ENCODE measurements at places on chromosomes 5 and 9.
A peak's percentile ranks its signal among the peaks of the same experiment; 100 is the strongest.

DNA sequence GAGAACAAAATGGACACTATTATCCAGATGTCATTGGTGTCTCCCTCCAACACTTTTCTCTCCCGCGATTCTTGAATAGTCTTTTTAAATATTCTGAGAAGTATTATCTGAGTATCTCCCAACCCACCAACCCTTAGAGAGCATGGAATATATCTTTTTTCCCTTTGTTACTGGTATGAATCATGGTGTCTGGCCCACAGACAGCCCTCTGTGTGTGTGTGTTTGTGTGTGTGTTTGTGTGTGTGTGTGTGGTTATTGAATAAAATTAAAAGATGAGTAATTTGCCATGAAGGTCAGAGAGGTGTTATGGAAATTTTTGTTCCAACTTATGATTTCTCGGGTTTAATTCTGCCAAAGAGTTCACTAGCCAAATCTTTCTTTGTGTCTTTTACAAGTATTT, 47.7 kb downstream of the CAMK4 start:
- DNase-seq = no peak

DNA sequence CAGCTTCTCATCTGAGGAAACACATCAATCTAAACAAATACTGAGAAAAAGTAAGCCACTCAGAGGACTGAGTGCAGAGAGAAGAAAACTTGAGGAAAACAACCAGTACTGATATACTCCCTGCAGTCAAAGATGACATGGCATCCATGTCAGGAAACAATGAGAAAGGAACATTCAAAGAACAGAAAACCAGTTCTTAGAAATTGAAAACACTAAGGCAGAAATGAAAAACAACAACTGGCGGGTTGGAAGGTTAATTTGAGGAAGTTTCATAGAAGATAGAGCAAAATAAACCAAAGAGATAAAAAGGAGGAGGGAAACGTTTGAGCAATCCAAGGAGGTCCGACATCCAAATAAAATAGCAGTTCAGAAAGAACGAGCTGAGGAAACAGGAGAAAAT, 475.2 kb downstream of the HINT1 start:
- no peak for DNase-seq

DNA sequence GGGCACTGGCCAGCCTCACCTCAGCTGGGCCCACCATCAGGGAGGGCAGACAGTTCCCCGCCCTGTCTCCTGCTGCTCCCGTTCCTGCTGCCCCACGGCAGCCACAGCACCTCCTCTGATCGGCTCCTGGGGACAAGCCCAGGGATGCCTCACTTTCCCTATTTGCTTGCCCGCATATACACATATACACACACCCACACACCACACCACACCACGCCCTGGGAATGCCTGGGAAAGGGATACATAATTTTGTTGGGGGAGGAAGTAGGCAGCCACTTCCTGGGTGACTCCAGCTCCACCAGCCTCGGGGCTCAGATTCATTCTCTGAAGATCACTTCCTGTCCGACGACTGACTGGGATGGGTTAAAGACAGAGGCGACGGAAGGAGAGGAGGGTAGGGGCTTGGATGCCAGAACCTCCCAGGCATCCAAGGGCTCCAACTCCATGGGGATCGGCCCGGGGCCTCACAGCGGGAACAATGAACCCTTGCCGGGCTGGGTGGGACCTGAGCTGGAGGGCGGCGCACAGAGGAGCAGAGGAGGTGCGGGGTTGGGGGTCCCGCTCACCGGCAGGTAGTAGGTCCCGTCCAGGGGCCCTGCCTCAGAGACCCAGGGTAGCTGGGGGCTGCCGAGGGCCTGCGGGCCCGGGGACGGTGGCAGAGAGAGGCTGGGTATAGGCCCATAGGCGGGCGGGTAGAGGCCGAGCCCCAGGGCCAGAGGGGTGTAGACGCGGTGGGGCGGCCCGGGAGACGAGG, 2.0 kb upstream of the MZB1 start:
- DNase-seq = no peak

GRCh38 chr5:78568212-78568611, 80.4 kb downstream of the LHFPL2 start:
- no peak for DNase-seq

DNA sequence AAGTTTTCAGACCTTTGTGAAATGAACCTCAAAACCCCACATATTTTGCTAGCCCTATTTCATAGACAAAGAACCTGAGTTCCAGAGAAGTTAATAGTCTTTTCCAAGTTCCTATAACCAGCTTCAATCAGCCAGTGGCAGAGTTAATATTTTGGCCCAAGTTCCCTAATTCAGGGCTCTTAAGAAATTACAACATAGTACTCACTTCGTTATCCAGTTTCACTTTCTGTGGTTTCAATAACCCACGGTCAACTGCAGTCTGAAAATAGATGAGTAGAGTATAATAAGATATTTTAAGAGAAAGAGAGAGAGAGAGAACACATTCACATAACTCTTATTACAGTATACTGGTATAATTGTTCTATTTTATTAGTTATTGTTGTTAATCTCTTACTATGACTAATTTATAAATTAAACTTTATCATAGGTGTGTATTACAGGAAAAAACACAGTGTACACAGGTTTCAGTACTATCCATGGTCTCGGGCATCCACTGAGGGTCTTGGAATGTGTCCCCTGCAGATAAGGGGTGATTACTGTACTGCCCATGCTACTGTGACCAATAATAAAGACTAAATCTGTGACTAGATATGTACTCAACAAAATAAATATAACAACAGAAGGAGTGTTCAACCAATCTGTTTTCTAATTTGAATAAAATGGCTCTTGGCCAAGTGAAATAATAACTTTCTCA, 9.3 kb upstream of the MYOT start:
- DNase-seq = peak; percentile 54

DNA sequence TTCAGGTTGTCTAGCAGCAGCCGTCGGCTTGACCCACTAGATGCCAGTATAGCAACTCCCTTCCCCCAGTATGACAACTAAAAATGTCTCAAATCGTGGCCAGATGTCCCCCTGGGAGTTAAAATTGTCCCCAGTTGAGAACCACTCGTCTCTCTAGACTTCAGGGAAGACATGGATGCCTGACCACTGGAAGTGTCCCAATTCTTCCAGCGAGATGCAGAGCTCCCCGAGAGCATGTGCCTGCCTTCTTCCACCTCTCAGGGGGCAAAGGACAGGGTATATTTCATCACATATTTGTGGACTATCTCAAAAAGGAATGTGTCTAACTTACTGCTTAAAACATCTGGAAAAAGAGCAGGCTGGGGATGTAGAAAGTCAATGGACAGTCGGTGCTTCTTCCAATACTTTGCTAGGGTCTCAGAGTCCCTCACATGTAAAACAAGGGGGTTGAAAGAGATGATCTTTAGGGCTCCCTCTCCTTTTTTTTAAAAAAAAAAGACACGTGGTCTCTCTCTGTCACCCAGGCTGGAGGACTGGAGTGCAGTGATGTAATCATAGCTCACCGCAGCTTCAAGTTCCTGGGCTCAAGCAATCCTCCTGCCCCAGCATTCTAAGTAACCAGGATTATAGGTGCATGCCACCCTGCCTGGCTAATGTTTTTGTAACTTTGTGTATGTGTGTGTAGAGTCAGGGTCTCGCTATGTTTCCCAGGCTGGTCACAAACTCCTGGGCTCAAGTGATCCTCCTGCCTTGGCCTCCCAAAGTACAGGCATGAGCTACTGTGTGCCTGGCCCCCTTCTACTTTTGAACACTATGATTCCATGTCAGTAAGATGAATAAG, 190.6 kb downstream of the DAB2IP start:
- no peak for DNase-seq

DNA sequence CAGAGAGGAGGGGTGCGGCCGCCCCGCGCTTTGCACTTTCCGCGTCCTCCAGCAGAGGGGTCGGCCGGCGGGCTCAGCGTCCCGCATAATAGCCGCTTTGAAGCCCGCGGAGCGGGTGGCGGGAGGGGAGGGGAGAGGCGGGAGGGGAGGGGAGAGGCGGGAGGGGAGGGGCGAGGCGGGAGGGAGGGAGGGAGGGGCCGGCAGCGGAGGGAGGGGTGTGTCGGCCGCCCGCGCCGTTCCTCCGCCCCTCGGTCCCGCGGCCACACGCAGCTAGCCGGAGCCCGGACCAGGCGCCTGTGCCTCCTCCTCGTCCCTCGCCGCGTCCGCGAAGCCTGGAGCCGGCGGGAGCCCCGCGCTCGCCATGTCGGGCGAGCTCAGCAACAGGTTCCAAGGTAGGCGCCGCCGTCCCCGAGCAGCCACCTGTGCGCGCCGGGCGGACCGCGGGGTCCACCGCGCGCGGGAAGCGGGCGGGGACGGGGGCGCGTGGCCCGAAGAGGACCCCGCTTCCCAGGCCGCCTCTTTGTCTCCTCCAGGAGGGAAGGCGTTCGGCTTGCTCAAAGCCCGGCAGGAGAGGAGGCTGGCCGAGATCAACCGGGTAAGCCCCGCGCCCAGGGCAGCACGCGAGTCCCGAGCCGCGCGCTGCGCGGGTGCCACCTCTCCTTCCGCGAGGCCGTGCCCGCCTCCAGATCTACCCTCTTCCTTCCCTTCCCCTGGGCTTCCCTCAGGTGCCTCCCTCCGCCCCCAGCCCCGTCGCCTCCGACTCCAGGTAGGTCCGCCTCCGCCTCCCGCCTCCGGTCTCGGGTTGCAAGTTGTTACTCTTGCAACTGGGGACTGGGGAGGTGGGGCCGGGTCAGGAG, at the start of gene AIF1L:
Gene AIF1L (plus strand): TSS at position 263 of the 857 bp plus-strand sequence. CDS start 99 bp downstream, at position 362.
- no peak for DNase-seq

GRCh38 chr5:75148051-75148450, 88.6 kb downstream of the ANKRD31 start:
- DNase-seq = no peak

DNA sequence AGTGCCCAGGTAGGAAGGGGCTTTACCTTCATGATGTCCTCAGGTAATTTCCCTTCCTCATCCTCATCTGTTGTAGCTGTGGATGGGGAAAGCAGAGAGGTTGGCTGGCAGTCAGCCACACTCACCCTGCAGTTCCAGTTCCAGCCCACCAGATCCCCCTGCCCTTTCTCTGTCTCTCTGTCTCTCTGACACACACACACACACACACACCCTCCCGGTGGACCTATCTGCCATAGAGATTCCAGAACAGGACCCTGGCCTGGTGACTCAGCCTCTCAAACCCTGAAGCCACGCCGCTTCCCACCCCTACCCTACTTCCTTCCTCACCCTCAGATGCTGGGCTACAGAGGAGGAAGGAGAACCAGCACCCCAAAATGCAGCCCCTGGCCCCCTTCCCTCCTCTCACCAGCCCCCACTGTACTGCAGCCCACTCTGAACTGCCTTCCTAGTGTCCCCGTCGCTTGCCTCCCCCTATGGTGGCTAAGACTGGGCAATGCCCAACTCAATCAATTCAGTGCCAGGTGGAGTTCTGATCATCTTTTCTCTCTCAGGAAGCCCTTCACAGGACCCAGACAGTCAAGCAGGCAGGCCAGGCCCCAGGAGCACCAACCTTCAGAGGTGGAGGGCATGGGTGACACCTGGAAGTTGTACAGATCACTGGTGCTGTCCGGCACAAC, 4.8 kb downstream of the IRF1 start:
- no peak for DNase-seq

DNA sequence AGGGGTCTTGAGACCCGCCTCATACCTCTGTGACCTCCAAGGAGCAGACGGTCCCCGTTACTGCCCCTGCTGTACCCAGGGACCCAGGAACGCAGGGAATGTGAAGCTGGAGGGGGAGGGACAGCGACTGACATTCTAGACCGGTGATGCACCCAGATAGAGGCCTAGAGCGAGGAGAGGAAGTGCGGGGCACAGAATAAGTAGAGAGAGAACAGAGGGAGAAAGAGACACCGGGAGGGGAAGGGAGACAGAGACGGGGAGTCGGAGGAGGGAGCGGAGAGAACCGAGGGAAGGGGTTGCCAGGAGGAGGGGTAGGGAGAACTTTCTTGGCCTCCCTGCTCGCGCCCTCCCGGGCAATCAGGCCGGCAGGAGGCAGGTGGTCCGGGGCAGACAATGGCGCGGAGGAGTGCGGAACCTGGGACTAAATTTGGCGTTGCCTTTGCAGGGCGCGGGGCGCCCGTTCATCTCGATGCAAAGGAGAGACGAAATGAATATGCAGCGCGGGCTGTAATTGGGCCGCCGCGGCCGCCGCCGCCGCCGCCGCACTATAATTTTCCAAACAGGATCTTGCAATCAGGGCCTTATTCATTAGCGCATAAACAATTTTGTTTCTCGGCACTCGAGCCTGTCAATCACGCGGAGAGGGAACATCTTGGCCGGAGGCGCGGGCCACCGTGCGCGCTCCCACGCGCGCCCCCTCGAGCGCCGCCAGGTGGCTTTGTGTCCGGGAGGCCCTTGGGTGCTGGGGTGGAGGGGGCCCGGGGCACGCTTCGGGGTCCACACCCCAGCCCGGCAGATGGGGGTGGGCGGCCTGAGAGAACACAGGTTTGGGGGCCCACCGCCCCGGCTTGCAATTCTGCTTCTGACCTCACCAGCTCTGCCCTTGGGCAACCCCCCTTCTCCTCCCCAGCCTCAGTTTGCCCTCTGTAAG, 33.0 kb downstream of the NDUFA8 start:
- no peak for DNase-seq

DNA sequence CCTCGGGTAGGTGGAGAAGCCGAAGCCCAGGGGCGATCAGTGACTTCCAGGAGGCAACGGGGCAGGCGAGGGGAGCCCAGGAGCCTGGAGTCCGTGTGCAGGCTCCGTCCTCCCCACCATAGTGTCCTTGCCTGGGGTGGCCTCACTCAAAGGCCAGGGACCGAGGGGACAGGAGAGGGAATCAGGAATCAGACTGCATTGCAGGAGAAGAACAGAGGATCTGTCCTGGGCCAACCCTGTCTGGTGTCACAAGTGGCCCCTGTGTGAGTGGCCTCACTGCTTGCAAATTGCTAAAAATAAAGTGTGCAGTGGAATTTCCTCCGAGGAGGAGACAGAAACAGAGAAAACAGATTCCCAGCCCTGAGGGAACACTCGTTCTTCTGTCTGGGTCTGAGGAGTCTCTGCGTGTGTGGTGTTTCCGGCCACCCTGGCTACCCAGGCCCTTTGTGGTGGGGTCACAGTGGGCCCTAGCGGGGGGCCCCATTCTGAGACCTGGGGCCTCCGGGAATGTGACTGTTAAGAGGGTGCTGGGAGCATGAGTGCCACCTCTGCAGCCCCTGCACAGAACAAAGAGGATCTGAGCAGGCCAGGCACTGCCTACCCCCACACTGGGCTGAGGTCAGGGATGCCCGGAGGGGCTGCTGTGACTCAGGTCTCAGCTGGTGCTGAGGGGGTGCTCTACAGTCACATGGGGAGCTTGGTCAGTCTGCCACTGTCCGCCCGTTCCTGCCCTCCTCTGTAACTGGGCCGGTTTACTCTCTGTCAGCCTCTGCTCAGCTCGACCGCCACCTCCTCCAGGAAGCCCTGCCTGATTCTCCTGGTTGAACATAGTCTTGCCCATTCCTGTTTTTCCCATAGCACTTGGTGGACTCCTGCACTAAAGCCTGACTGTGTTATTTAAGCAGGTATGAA, 7.4 kb downstream of the TRAF1 start:
- DNase-seq = no peak

DNA sequence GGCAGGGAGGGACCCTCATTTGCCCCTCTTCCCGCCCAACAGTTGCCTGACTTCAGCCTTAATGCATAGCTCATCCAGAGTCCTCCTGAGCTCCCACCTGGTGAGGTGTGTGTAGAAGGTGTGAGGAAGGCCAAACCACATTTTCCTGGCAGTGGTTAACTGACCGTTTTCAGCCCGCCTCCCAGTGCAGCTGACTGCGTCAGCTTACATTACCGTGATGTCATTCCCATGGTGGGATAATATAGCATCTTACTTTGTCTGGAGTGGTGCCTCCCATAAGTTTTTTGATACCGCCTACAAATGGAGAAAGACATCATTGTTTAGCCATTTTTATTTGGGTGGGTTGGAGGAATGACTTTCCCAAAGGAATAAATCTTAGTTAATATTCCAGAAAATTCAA, 151.9 kb downstream of the C9orf152 start:
- DNase-seq = no peak

GRCh38 chr5:32836176-32836575, 125.1 kb downstream of the NPR3 start:
- DNase-seq = no peak
